Endothelial cell (in vitro differentiated cells): ENCODE measurements at places on chromosomes 5 and 9.

DNA sequence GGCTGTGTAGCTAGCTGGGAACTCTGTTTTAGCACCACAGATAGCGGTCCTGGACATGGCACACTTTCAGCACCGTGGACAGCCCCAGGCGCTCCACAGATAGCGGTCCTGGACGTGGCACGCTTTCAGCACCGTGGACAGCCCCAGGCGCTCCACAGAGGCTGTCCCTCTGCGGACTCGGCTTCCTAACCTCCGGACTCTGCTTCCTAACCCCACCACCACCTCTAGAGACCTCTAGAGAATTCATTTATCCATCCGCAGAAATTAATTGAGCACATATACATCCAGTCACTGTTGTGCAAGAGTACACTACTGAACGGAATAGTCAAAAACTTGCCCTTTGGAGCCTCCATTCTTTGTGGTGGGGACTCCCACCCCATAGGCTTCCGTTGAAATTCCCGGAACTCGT is 27.4 kb downstream of the UNC5A start:
- no peaks in the 10 kb centered on the region for H3K4me1 ChIP-seq
- DNase-seq, result peak; percentile 98
- peaks cover 7% of the 10 kb centered on the region for H3K27me3 ChIP-seq
- no peak overlapping the region for H3K27ac ChIP-seq
- peaks cover 5% of the 10 kb centered on the region for H3K36me3 ChIP-seq

- H3K4me3 ChIP-seq, result peak overlapping the region; percentile 56
- DNase-seq, result peak; percentile 72
- no peaks in the 10 kb centered on the region for H3K4me1 ChIP-seq
- no peaks in the 10 kb centered on the region for H3K36me3 ChIP-seq
These were observed 1.0 kb upstream of the IL12B start for GRCh38 chr5:159331093-159331973.

DNA sequence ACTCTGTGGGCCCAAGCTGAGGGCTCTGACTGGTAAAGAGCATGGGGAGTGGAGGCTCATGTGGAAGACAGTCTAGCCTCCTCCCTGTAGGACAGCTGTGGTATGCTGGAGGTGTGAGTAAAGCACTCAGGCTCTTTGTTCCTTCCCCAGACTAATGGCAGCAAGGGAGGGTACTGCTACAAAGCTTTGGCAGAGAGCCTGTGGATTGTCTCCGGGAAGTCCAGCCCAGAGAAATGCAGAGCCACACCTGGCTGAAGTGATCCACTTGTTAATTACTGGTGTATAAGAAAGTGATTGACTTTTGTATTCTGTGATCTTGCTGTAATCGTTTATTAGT is 161.7 kb downstream of the OXCT1 start:
- H3K4me3 ChIP-seq, result no peak overlapping the region
- H3K36me3 ChIP-seq, result no peaks in the 10 kb centered on the region
- H3K27ac ChIP-seq, result no peak overlapping the region
- no peaks in the 10 kb centered on the region for H3K27me3 ChIP-seq
- DNase-seq, result no peak
- H3K4me1 ChIP-seq, result no peaks in the 10 kb centered on the region

DNA sequence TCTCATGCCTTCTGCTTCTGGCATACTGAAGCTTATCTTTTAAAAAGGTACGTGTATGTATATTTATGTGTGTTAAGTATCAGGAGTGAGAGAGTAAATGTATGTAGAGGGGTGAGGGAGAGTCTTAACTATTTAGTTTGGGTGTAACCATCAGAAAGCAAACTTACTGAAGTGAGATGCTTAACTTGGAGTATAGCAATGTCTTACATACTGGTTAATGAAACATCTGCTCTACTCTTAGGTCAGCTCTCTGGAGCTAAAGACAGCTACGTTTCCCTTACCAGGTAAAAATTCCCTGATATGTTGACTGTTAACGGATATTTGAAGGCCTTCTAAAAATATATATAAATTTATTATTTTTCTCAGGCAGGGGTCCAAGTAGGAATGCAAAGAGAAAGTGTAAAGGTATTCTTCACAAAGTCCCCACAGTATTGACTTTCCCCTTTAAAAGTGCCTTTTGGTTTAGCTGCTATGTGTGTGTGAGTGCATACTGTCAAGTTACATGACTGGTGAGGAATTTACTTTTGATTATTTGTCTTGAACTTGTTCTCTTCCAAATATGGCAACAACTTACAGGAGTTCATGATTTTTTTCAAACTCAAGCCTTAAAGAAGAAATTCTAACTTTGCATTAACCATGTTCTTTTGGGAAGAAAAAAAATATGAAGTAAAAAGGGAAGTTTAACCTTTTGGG is 12.3 kb upstream of the C5orf24 start:
- H3K27ac ChIP-seq, result no peak overlapping the region
- no peak for DNase-seq
- no peaks in the 10 kb centered on the region for H3K4me1 ChIP-seq
- no peak overlapping the region for H3K4me3 ChIP-seq
- peaks cover 3% of the 10 kb centered on the region for H3K36me3 ChIP-seq
- H3K27me3 ChIP-seq, result no peaks in the 10 kb centered on the region

GRCh38 chr5:103232393-103232999 is 26.1 kb upstream of the MACIR start:
- peaks cover 4% of the 10 kb centered on the region for H3K27me3 ChIP-seq
- no peak overlapping the region for H3K4me3 ChIP-seq
- no peak overlapping the region for H3K27ac ChIP-seq
- H3K36me3 ChIP-seq, result no peaks in the 10 kb centered on the region
- H3K4me1 ChIP-seq, result no peaks in the 10 kb centered on the region

GRCh38 chr5:155952486-155953089 is 374.4 kb upstream of the SGCD start:
- peaks cover 23% of the 10 kb centered on the region for H3K4me1 ChIP-seq
- DNase-seq, result no peak
- no peak overlapping the region for H3K4me3 ChIP-seq
- H3K36me3 ChIP-seq, result no peaks in the 10 kb centered on the region
- H3K27me3 ChIP-seq, result no peaks in the 10 kb centered on the region

DNA sequence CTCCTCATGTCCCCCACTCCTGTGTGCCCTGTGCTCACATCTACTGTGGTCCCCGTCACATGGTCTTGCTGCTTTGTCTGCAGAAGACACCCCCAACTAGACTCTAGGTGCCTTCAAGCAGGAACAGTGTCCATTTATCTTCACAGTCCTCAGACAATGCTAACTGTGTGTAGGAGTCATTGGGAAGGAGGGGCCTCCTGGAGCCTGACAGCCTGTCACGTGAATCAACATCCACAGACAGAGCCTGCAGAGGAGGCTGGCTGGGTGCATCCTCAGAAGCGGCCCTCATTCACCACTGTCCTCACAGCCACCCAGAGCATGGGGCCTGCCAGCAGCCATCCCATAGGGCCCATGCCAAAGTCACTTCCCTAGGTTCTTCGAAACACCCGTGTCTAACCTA is 98.7 kb downstream of the MED10 start:
- no peak overlapping the region for H3K4me3 ChIP-seq
- H3K27me3 ChIP-seq, result peaks cover 2% of the 10 kb centered on the region
- H3K27ac ChIP-seq, result no peak overlapping the region
- H3K4me1 ChIP-seq, result no peaks in the 10 kb centered on the region
- no peaks in the 10 kb centered on the region for H3K36me3 ChIP-seq

- no peak for DNase-seq
- no peaks in the 10 kb centered on the region for H3K4me1 ChIP-seq
- no peak overlapping the region for H3K27ac ChIP-seq
- H3K4me3 ChIP-seq, result no peak overlapping the region
- no peaks in the 10 kb centered on the region for H3K27me3 ChIP-seq
These were observed 257.6 kb upstream of the EDIL3 start for GRCh38 chr5:84642324-84642723.

DNA sequence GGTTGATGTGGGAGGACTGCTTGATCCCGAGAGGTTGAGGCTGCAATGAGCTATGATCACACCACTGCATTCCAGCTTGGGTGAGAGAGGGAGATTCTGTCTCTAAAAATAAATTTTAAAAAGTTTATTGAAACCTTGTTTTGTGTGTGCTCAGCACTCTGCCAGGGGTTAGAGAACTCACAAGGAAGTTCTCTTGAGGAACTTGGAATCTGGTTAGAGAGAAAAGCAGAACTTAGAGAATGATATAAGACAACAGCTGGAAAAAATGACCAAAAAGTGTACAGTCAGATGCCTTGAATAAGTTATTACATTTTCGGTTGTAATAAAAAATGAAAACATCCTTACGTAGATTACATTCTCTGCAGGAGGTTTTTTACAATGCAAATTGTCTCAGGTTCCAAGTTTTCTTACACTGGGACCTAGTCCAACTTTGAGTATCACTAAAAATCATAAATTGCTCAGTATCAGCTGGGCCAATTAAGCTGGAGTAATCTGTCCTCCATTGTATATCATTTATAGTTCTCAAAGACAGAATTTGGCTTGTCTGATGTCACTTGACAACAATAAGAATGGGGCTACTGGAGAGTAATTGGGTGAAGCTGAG is 21.7 kb upstream of the TENT2 start:
- no peak overlapping the region for H3K4me3 ChIP-seq
- H3K4me1 ChIP-seq, result peaks cover 2% of the 10 kb centered on the region
- no peak for DNase-seq
- H3K27me3 ChIP-seq, result peaks cover 2% of the 10 kb centered on the region

DNA sequence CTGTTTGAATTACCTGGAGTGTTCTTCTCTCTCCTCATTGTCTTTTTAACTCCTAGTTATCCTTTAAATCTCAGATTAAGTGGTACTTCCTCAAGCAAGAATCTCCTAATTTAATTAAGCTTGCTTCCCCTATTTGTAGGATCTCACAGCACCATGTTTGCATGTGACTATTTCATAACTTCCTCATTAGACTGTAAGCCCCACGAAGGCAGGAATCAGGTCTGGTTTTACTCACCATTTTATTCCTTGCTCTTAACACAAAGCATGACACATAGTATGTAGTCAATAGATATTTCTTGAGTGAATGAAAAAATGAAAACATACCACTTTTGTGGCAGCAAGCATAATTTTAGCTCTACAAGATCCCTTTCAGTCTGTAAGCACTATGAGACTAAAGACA is 1.3 kb upstream of the ERMP1 start:
- DNase-seq, result no peak
- peaks cover 22% of the 10 kb centered on the region for H3K4me1 ChIP-seq
- no peak overlapping the region for H3K4me3 ChIP-seq
- no peaks in the 10 kb centered on the region for H3K36me3 ChIP-seq
- peaks cover 9% of the 10 kb centered on the region for H3K27me3 ChIP-seq

DNA sequence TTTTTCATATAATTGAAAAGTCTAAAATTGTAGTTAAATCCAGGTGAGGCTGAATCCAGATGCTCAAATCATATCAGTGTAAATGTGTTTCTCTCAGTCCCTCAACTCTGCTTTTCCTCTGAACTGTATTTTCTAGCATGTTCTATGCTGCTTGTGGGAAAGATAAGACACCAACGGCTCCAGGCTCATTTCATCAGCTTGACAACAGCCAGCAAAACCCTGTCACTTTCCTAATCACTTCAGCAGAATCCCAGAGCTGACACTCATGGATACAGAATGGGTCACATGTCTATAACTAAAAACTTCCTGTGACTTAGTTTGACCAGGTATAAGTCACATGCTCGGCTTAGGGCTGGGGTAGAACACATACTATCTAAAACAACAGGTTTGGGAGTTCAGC is 179.4 kb upstream of the ADRA1B start:
- no peak for DNase-seq
- H3K27ac ChIP-seq, result no peak overlapping the region
- no peaks in the 10 kb centered on the region for H3K36me3 ChIP-seq
- peaks cover 2% of the 10 kb centered on the region for H3K27me3 ChIP-seq
- H3K4me3 ChIP-seq, result no peak overlapping the region

DNA sequence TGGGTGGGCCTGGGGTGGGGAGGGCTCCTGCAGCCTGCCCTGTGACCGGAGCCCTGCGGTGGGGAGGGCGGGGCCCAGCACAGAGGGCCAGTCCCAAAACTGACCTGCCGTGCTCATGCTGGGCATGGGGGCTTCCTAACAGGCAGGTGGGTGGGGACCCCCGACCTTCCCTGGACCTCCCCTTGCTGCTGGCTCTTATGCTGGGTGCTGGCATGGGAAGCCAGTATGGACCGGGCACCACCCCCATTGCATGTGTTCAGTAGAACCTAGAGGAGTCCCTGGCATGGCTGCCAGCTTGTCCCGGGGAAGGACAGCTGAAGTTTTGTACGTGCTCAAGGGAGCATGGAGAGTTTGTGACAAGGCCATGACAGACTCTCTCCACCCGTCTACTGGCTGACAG is 37.1 kb downstream of the WNK2 start:
- no peak overlapping the region for H3K4me3 ChIP-seq
- H3K36me3 ChIP-seq, result no peaks in the 10 kb centered on the region
- no peaks in the 10 kb centered on the region for H3K27me3 ChIP-seq
- no peaks in the 10 kb centered on the region for H3K4me1 ChIP-seq

- H3K27me3 ChIP-seq, result peaks cover 8% of the 10 kb centered on the region
- H3K4me1 ChIP-seq, result peaks cover 5% of the 10 kb centered on the region
- no peak overlapping the region for H3K4me3 ChIP-seq
- no peak for DNase-seq
These were observed 2.3 kb upstream of the SYK start for GRCh38 chr9:90799271-90799852.
